Activated naive CD4-positive, alpha-beta T cell treated with anti-CD3 and anti-CD28 coated beads for 36 hours (primary cell): ENCODE measurements at places on chromosomes 2 and 18. TPM values are rescaled to one million over a fixed set of nuclear protein-coding genes. Genes with fewer than 3 reads are reported as not detected.

LOXHD1 gene
- not detected for total RNA-seq

SLC9A4 gene
- 0.07 TPM for total RNA-seq

CYP1B1 gene
- total RNA-seq = 2.4 TPM

IL36RN gene
- total RNA-seq = not detected

HOXD4 gene
- not detected for total RNA-seq

NEURL3 gene
- 0.57 TPM for total RNA-seq

TMEFF2 gene
- total RNA-seq = not detected

CIB4 gene
- total RNA-seq = not detected

SPRED2 gene
- total RNA-seq = 11.4 TPM

NIFK gene
- 117 TPM for total RNA-seq

CTDP1 gene
- 29.1 TPM for total RNA-seq

- no peaks in the 10 kb centered on the region for H3K36me3 ChIP-seq
- H3K4me3 ChIP-seq = no peak overlapping the region
- H3K27ac ChIP-seq = no peak overlapping the region
Observed at GRCh38 chr2:128396500-128396891, 77.8 kb upstream of the HS6ST1 start.

DNA sequence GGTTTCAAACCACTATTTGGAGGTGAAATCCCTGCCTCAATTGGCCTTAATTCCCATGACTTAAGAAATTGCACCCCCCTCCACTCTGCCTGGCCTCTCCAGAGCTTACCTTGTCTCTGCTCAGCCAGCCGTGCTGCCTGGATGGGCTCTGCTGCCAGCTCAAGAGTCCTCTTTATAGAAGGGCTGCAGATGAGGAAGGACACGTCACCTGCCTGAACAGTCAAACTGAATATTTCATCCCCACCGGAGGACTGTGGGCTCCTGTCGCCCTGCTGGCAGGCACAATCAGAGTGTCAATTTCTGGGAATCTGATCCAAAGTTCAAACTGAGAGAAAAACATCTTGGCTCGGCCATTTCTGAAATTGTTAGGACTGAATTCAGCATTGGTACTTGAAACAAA is at the start of gene OTOS:
OTOS (minus strand) TSS at position 148 of the 400 bp plus-strand sequence. CDS start 332 bp downstream, outside the sequence.
- H3K27me3 ChIP-seq = no peaks in the 10 kb centered on the region
- no peak within 1 kb of the TSS for H3K27ac ChIP-seq
- H3K4me1 ChIP-seq = peaks cover 10% of the 10 kb centered on the region
- no peak for DNase-seq
- no peaks in the 10 kb centered on the region for H3K36me3 ChIP-seq

GRCh38 chr2:218262631-218263586 is 2.1 kb downstream of the GPBAR1 start:
- no peaks in the 10 kb centered on the region for H3K27me3 ChIP-seq
- no peak for DNase-seq
- peaks cover 13% of the 10 kb centered on the region for H3K36me3 ChIP-seq
- H3K4me1 ChIP-seq = peaks cover 18% of the 10 kb centered on the region
- no peak overlapping the region for H3K27ac ChIP-seq

- no peak overlapping the region for H3K27ac ChIP-seq
- no peaks in the 10 kb centered on the region for H3K4me1 ChIP-seq
- H3K36me3 ChIP-seq = no peaks in the 10 kb centered on the region
Observed at GRCh38 chr2:71716697-71717624, 263.6 kb downstream of the DYSF start.

DNA sequence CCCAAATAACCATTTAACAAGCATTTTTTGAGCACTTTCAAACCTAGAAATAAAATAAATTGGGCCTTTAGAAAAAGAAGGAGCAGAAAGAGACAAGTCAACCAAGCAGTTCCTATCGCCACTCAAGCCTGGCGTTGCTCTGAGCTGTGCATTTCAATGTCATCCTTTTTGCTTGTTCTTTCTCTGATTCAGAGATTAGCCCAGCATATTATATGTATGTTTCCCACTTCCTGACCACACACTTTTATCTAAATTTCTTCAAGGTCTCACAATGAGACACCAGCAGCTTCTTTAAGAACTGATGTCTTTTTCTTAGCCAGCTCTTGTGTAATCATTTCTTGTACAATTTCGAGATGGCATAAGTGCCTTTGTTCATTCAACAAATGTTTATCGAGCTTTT is 344.5 kb upstream of the ID2 start:
- H3K27me3 ChIP-seq = no peaks in the 10 kb centered on the region
- H3K36me3 ChIP-seq = no peaks in the 10 kb centered on the region
- H3K4me1 ChIP-seq = peaks cover 15% of the 10 kb centered on the region

- no peaks in the 10 kb centered on the region for H3K36me3 ChIP-seq
- peaks cover 25% of the 10 kb centered on the region for H3K27me3 ChIP-seq
- H3K27ac ChIP-seq = no peak overlapping the region
- peaks cover 11% of the 10 kb centered on the region for H3K4me1 ChIP-seq
- DNase-seq = peak; percentile 5
Observed at GRCh38 chr2:196459539-196459938, 180.0 kb upstream of the CCDC150 start.

- H3K4me3 ChIP-seq = peak overlapping the region; percentile 100
- H3K27ac ChIP-seq = peak overlapping the region; percentile 100
- peak; percentile 87 for DNase-seq
- H3K4me1 ChIP-seq = peaks cover 61% of the 10 kb centered on the region
Observed at GRCh38 chr2:126657636-126658318, 1.8 kb downstream of the GYPC start.

- peak overlapping the region; percentile 46 for H3K27ac ChIP-seq
- H3K4me1 ChIP-seq = peaks cover 31% of the 10 kb centered on the region
- DNase-seq = no peak
- H3K4me3 ChIP-seq = no peak overlapping the region
Observed at GRCh38 chr2:190965580-190966222, 48.3 kb downstream of the STAT1 start.

GRCh38 chr2:52695731-52696130 is 1071.9 kb upstream of the CHAC2 start:
- H3K36me3 ChIP-seq = no peaks in the 10 kb centered on the region
- no peak overlapping the region for H3K27ac ChIP-seq
- no peaks in the 10 kb centered on the region for H3K4me1 ChIP-seq

DNA sequence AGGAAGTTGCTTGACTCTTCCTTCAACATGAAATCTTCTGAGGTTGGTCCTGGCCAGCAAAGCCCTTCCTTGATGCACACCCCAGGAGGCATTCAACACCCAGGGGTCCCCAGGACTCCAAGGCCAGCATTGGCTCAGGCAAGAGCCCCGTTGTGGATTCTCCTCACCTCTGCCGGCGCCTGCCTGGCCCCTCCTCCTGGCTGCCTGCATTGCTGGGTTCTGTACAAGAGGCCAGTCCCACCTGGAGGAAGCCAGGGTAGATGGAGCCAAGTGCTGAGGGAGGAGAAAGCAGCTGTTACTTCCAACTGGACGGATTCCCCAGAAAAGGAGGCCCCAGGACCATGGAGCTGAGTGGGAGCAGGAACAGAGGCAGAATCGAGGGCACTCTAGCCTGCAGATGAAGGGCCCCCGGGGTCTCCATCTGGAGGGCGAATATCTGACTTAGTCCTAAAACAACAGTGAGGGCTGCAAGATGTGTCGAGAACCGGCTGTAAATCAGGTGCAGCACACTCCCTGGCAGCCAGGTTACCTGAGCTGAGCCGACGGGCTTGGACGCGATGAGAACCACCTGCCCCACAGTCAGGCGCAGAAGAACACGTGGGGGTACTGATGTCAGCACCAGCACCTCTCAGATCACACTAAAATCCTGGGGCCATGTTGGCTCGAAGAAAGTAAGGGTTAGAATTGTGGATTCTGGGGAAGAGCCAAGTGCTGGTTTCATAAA is 399.6 kb upstream of the SALL3 start:
- H3K4me3 ChIP-seq = no peak overlapping the region
- no peak for DNase-seq
- no peaks in the 10 kb centered on the region for H3K36me3 ChIP-seq
- H3K27me3 ChIP-seq = no peaks in the 10 kb centered on the region
- no peaks in the 10 kb centered on the region for H3K4me1 ChIP-seq

GRCh38 chr2:235946590-235946989 is 221.6 kb downstream of the GBX2 start:
- H3K27ac ChIP-seq = no peak overlapping the region
- peaks cover 26% of the 10 kb centered on the region for H3K27me3 ChIP-seq
- H3K4me3 ChIP-seq = no peak overlapping the region
- H3K36me3 ChIP-seq = no peaks in the 10 kb centered on the region
- DNase-seq = no peak

DNA sequence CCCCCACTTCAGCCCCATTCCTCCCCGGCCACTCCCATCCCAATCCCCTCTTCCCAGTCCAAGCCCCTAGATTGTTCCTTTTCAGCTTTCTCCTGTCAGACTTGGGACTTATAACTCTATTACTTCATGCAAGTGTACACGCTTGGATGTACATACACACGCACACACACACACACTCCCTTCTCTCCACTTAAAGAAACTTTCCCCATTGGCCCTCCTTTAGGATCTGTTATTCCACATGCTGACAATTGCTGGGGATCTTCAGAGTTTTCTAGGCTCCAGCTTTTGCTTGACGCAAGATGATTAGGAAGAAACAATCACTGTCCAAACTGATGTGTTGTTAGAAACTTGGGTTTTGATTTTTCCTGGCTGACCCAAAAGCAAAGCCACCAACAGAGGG is 75.4 kb downstream of the CDK15 start:
- DNase-seq = no peak
- H3K4me3 ChIP-seq = no peak overlapping the region
- no peaks in the 10 kb centered on the region for H3K36me3 ChIP-seq
- H3K27ac ChIP-seq = no peak overlapping the region
- H3K27me3 ChIP-seq = peaks cover 25% of the 10 kb centered on the region
- H3K4me1 ChIP-seq = peaks cover 20% of the 10 kb centered on the region

DNA sequence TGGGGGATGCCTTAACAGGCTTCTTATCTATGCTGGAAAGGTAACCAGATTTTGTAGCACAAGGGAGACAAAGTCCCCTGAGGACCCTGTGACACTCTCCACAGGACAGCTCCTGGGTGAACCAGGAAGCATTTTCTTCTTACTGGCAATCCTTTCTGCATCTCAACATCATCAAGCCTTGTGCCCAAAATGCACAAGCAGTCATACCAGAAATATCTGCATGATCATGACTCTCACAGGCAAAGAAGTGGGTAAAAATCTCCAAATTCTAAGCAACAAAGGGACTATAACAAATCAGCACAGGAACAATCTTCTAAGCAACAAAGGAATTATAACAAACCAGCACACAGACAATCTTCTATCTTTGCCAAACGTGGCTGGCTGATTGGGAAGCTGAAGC is 99.1 kb upstream of the CD226 start:
- no peak overlapping the region for H3K27ac ChIP-seq
- peaks cover 29% of the 10 kb centered on the region for H3K36me3 ChIP-seq
- H3K27me3 ChIP-seq = no peaks in the 10 kb centered on the region
- H3K4me1 ChIP-seq = no peaks in the 10 kb centered on the region
- H3K4me3 ChIP-seq = no peak overlapping the region

DNA sequence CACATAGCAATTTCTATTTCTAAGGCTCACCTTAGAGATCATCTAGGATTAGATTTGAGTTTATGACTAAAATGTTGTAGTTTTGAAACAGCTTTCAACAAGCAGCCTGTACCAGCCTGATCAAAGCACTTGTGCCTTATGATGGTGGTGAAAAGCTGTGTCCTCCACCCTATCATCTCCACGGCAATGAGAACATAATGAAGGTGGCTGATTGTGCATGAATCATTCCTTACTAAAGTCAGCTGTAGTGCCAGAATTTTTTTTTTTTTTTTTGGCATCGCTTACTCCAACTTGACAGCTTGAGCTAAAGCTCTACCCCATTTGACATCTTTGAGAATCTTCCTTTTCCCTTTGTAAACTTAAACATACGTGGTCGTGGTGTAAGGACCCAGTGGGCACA is 86.0 kb downstream of the DCC start:
- H3K36me3 ChIP-seq = no peaks in the 10 kb centered on the region
- no peaks in the 10 kb centered on the region for H3K27me3 ChIP-seq
- no peak overlapping the region for H3K27ac ChIP-seq
- no peak overlapping the region for H3K4me3 ChIP-seq
- no peaks in the 10 kb centered on the region for H3K4me1 ChIP-seq

DNA sequence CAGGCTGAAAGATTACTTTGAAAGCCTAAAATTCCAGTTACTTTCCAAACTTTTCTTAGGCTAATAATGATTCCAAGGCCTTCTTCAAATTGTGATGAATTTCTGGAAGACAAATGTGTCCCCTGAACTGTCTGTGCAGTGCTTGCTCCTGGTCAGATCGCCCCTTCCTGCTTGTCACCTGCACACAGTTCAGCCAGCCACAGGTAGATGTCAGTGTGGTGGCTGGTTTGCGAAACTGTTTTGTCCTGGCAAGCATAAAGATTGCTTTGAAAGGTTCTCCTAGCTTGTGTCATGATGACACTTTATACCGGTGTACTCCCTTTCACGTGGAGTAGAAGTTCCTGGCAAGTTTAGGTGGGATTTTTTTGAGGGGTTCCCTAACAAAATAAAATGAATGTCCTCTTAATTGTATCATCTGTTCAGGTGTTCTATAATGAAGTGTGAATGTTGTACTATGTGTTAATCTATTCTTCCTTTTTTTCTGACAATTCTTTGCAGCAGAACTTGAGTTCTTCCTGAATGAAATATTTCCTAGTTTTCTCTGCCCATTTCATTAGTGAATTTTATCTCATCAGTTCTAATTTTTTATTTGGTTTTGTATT is 298.8 kb downstream of the ZNF407 start:
- peaks cover 2% of the 10 kb centered on the region for H3K4me1 ChIP-seq
- no peaks in the 10 kb centered on the region for H3K27me3 ChIP-seq
- H3K4me3 ChIP-seq = no peak overlapping the region
- no peaks in the 10 kb centered on the region for H3K36me3 ChIP-seq

DNA sequence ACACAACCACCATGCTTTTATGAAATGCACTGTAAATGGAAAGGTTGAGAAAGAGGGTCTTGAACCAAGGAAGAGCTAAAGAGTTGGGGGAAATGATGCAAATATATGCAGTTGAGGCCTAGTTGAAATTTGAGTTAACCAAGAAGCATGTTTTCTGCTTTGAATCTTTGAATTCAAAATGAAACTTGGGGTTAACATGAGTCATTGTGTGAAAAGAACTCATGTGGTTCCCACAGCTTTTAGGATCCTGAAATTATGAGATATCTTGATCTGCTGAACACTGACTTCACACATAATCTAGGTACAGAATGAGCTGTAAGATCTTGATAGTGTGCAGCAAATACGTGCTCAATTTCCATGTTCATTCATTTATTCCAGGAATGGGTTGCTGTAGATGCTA is 422.9 kb upstream of the TRIB2 start:
- peaks cover 55% of the 10 kb centered on the region for H3K4me1 ChIP-seq
- no peak overlapping the region for H3K4me3 ChIP-seq
- peaks cover 6% of the 10 kb centered on the region for H3K27me3 ChIP-seq
- H3K36me3 ChIP-seq = no peaks in the 10 kb centered on the region

- H3K4me1 ChIP-seq = peaks cover 10% of the 10 kb centered on the region
- H3K36me3 ChIP-seq = peaks cover 25% of the 10 kb centered on the region
- H3K4me3 ChIP-seq = no peak overlapping the region
Observed at GRCh38 chr2:9471206-9471605, 3.1 kb upstream of the IAH1 start.

DNA sequence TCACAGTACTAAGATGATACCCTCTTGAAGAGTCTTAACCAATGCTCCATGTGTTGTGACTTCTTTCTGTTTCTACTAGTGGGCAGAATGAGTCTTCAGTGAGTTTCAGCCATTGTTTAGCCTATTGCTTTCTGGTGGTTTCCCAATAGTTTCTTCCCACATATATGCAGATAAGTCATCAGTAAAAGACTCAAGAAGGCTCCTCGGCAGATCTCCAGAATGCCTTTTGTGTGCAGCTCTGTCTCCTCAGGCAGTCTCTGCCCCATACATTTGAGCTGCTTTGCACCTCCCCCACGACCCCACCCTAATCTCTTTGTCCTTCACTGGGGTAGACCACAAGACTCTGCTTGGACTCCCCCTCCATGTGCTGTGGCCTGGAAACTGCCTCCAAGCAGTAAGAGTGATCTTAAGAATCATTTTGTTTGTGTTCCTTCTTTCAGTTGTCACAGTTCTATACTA is 71.6 kb upstream of the CHRNA1 start:
- H3K27ac ChIP-seq = peak overlapping the region; percentile 71
- H3K36me3 ChIP-seq = peaks cover 4% of the 10 kb centered on the region
- peak; percentile 38 for DNase-seq
- H3K27me3 ChIP-seq = no peaks in the 10 kb centered on the region
- H3K4me3 ChIP-seq = peak overlapping the region; percentile 36
- peaks cover 32% of the 10 kb centered on the region for H3K4me1 ChIP-seq
